ENCODE measurements at places on chromosomes 5 and 9.
A peak's percentile ranks its signal among the peaks of the same experiment; 100 is the strongest.

GRCh38 chr5:170493028-170493820 lies 10.6 kb upstream of the KCNIP1 start:
- DNase-seq, result no peak

- DNase-seq, result no peak
Measured at GRCh38 chr5:10059980-10060379, 189.7 kb downstream of the ATPSCKMT start.

GRCh38 chr9:86705490-86705889 lies 241.8 kb downstream of the GAS1 start:
- DNase-seq, result peak; percentile 30

DNA sequence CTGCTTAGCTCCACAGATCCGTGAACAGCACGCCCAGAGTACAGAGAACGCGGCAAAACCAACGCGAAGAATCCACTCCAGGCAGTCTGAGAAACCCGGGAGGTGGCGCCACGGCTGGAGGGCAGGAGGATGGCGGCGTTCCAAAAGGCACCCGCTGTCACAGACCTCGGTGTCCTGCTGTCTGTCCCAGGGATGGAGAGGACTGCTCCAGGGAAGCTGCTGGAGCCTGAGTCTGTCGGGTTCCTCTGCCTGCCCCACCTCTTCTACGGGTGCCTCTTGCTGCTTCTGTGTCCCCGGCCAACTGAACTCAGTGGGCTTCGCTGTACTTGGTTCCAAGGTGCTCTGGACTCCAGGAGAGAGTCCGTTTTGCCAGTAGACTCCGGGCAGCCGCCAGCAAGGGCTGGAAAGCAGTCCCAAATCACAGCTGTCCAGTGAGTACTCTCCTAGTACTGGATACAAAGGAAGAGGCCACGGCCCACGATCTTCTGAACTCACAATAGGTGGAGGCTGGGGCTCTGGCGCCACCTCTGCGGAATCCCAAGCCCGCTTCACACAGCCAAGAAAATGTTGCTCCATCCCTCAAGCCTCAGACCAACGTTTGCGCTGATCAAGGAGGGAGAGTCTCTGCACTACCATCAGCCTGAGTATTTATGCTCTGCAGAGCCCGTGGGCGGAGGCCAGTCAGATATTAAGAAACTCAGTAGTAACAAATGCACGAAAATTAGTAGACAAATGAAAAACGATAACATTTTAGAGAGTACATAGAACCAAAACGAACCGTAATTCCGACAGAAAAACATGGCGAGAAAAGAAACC lies 440 bp downstream of the ANXA2R start:
- peak; percentile 53 for DNase-seq

DNA sequence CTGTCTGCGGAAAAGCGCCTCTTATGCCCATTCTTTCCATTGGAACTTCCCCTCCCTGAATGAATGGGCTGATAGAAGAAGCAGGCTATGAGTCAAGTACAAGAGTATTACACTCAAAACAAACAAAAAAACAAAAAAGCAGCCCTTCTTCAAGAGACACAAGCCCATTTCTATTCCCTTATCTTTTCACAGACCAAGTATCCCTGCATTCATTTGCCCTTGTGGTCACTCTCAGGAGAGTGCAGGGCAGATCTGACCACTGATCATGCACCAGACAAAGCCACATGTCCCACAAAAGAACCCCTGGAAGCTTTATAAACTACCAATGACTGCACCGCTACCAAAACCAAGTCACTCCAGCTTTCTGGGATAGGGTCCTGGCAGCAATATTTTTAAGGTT lies 262.5 kb upstream of the TAS2R1 start:
- DNase-seq, result no peak

GRCh38 chr5:126597156-126597555 lies 2.1 kb upstream of the ALDH7A1 start:
- no peak for DNase-seq

DNA sequence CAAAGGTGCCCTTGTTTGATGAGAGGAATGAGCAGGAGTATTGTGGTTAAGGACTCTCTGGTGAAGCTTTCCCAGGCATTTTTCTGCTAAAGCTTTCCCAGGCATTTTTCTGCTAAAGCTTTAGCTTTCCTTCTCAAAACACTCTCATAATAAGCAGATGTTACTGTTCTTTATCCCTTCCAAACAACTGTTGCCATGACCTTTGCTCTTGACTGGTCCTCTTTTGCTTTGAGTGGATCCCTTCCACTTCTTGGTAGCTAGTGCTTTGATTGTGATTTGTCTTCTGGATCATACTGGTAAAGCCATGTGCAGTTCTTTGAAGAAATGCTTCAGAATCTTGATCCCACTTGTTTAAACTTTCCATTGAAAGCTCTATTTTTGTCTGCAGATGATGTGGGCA lies 85.8 kb downstream of the GPBP1 start:
- no peak for DNase-seq

DNA sequence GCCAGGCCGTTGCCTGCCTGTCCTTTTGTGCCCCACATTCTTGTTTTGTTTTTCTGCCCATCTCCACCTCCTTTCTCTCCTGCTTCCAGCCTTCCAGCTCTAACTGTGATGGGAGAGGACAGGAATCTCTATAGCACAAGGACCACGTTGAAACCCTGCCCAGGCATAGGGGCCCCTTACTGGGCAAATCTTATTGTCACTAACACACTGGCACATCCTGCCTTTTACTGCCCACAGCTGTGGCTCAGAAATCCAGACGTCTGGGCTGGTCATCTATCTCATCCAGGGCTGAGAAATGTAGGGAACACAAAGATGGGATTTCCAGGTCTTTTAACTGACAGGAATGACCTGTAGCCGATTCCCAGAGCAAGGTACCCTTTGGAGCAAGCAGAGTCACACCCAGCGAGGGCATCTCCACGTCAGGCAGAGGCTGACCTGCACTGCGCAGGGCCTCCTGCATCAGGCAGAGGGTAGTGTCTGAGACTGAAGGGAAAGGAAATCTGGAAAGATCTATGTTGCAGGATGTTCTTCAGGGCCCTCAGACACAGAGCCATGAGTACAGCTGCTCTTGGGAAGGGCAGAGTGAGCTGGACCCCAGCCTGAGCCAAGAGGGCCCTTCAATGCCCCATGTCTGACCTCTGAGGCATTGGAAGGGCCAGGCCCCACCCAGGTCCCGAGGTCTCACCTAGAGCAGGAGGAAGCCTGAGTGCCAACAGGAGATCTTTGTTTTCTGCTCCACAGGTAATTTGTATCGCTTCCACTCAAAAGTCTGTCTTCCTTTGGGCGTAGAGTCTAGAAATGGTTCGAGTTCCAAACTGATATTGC lies 278.8 kb downstream of the FSTL4 start:
- no peak for DNase-seq

GRCh38 chr5:17748201-17748600 lies 113.9 kb downstream of the TAF11L14 start:
- DNase-seq, result no peak

- DNase-seq, result peak; percentile 7
Measured at GRCh38 chr5:127203818-127204217, 86.8 kb upstream of the MEGF10 start.

DNA sequence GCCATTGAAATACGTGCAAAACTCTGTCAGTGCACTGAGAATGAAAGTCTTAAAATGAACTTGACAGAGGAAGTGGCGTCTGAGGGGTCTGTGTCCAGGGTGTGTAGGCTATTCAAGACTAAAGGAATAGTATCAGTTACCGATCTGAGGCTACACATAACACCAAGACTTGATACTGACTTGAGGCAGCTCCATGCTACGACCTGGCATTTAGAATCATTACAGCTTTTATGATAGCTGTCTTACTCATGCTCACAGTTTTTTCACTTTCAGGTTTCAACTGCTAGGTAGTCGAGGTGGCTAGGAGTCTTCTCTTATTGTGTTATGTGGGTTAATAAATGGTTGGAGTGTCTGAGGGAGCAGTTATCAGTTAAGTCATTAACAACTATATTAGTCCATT lies 92.8 kb upstream of the SLCO6A1 start:
- no peak for DNase-seq

DNA sequence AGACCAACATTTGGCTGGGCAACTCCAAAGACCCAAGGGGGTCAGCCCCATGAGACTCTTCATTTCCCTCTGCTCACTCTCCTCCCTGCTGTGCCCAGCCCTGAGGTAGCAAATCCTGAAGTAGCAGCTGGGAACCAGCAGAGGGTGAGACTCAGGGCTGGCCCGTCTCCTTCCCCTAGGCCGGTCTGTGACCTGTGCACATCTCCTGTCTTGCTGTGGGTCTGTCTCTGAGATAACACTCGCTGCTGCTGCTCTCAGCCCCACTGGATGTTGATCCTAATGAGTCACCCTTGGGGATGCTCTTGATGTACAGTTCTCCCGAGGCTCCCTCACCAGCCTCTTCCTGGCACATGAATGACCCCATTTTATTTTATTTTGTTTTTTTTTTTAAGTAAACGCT lies 7.3 kb upstream of the OR2V1 start:
- no peak for DNase-seq

GRCh38 chr5:141521244-141521781 lies 32.4 kb downstream of the PCDHGC5 start:
- peak; percentile 90 for DNase-seq

GRCh38 chr5:15731699-15732098 lies 231.7 kb downstream of the FBXL7 start:
- DNase-seq, result no peak

GRCh38 chr5:93078082-93079038 lies 502.7 kb downstream of the NR2F1-AS1 start:
- peak; percentile 87 for DNase-seq
